ENCODE measurements at places on chromosomes 5 and 9.

DNA sequence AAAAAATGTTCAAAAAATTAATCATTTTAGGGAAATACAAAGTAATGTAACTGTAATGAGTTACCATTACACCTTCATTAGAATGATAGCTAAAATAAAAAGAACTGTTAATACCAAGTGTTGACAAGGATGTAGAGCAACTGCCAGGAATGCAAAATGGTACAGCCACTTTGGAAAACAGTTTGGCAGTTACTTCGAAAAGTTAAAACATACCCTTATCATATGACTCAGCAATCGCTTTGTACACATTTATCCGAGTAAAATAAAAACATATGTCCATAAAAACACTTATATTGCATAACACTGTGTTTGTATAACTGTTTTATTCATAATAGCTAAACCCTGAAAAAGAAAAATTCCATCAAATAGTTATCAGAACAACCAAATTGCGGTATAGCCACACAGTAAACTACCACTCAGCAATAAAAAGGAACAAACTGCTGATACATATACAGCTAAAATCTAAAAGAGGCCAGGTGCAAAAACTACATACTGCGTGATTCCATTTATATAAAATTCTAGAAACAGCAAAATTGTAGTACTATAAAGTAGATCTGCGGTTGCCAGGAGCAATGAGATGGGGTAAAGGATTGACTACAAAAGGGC is 61.7 kb downstream of the RFX3 start:
- DNase-seq, result no peak

- DNase-seq, result peak; percentile 22
Measured at GRCh38 chr5:172370648-172371545, 83.4 kb downstream of the SH3PXD2B start.

DNA sequence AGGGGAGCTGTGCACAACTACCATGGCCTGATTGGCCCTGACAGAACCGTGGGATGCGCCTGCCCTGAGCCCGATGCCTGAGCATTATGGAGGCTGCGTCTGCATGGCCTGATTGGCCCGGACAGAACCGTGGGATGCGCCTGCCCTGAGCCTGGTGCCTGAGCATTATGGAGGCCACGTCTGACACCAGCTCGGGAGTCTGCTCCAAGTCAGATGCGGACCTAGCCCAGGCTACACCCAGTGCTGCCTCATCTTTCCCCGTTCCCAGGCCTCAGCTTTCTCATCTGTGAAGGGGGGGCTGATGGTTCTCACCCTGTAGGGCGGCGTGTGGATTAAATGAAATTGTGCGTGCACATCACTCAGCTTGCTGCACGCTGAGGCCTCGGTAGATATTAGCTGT is 7.3 kb downstream of the CEP72 start:
- DNase-seq, result no peak

DNA sequence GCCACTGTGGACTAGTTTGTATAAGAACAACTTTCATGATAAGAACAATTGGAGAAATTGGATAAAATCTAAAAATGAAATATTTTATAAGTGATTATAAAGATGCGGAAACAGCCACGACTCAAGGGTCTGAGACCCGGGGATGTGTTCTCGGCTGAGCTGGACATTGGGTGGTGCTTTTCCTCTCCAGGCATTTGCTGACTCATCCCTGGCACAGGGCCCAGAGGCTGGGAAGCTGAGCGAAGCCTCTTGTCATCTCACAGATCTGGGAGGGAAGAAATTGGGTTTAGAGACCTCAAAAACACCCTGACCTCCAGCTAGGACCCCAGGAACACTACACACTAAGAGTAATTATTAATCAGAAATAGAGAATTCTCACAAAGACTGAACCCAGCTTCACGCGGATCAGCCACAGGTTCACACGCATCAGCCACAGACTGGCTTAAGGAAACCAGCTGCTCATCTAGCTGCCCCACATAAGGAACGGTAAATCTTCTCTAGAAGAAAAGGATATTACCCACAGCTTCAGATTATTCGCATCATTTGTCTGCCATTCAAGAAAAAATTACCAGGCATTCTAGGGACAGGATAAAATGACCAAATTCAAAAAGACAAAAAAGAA is 2.8 kb upstream of the OR2V1 start:
- no peak for DNase-seq

- DNase-seq, result no peak
Measured at GRCh38 chr9:81245254-81245956, 443.9 kb downstream of the TLE1 start.

- no peak for DNase-seq
Measured at GRCh38 chr9:88659126-88659525, 124.1 kb downstream of the NXNL2 start.

- no peak for DNase-seq
Measured at GRCh38 chr5:14884062-14884612, 12.6 kb upstream of the ANKH start.

GRCh38 chr9:91833096-91833877 is 116.7 kb downstream of the ROR2 start:
- no peak for DNase-seq

- no peak for DNase-seq
Measured at GRCh38 chr5:180742727-180743126, 2.9 kb upstream of the OR2Y1 start.

DNA sequence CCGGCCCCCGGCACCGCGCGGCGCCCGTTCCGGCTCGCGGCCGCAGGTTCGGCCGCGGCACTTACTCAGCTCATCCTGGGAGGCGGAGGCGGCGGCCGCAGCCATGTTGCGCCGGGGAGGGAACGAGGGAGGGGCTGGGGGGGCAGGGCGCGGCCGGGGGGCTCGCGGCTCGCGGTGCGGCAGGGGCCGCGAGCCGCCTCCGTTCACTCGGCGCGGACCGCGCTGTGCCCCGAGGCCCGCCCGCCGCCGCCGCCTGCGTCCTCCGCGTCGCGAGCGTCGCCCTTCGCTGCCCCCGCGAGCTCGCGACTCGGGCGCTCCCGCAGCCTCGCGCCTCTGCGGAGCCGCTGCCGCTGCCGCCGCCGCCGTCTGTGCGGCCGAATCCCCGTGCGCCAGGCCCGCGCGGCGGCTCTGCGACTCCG is 735 bp downstream of the ECPAS start:
- DNase-seq, result no peak

GRCh38 chr9:101117161-101117560 is 88.6 kb downstream of the PLPPR1 start:
- no peak for DNase-seq

- no peak for DNase-seq
Measured at GRCh38 chr5:175133185-175133584, 310.8 kb downstream of the DRD1 start.

DNA sequence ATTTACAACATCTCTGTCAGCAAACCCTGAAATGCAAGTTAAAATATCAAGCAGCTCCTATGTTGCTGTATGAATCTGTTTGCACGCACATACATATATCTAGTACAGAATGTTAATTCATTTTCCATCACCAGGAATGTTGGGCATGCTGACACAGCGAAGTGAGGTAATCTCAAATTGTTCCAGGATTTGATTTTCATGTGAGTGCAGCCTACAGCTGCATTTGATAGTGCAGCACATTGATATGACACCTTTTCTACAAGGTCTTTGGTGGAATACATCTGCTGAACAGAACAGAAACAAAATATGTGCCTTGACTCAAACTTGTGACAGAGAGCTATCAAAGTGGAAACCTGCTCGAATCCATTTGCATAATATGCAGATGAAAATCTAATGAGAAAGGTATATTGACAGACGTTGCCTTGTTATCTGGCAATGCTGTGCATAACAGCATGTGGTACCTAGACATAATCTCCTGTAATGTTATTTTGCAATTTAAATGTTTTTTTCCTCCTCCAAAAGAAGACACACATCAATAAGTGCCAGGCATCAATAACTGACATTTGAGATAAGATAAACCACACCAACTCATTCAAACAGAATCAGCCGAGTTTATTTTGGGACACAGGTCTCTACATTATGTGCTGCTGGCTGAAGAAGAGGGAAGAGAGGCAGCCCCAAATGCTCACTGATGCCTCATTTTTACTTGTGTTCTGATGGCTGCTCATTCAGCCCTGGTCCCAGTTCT is 512.2 kb downstream of the ZNF608 start:
- no peak for DNase-seq

DNA sequence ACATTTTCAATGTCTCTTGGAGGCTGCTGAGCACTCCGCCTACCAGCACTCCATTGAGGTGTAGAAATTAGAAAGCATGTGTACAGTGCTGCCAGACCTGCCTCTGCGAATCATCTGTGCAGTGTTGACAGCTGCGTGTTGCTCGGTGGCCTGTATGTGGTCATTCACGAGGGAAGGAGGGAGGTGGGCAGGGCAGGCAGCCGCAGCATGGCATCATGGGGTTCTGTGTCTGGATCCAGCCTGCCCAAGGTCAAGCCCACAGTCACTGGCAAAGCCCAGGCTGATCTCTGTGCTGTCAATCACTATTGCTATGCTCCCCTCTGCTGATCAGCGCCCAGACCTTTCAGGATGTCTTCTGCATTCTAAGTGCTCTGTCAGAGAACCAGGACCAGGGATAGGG is 8.0 kb upstream of the PDZD2 start:
- no peak for DNase-seq

GRCh38 chr9:23849379-23850035 is 23.5 kb upstream of the ELAVL2 start:
- no peak for DNase-seq
